ENCODE measurements at places on chromosomes 12 and 14. TPM values are rescaled to one million over a fixed set of nuclear protein-coding genes. Genes with fewer than 3 reads are reported as not detected.

RHEBL1 gene
- 0.75 TPM for total RNA-seq

CISTR gene
- total RNA-seq = not detected

PA2G4 gene
- total RNA-seq = 106 TPM

RNFT2 gene
- total RNA-seq = 32.1 TPM

- no peaks in the 10 kb centered on the region for H3K4me1 ChIP-seq
- DNase-seq = no peak
- no peak overlapping the region for H3K27ac ChIP-seq
- no peaks in the 10 kb centered on the region for H3K27me3 ChIP-seq
- no peak overlapping the region for H3K4me3 ChIP-seq
Measured at GRCh38 chr14:23864861-23865260, 88.7 kb upstream of the DHRS4 start.

GRCh38 chr12:57049890-57050289 is at the start of gene MYO1A:
TSS of gene MYO1A (minus strand) at chr12:57050129. CDS start at chr12:57048323, 1,806 bp downstream.
- peaks cover 5% of the 10 kb centered on the region for H3K4me1 ChIP-seq
- no peak within 1 kb of the TSS for H3K4me3 ChIP-seq
- no peak within 1 kb of the TSS for H3K27ac ChIP-seq
- peaks cover 1% of the 10 kb centered on the region for H3K36me3 ChIP-seq
- H3K27me3 ChIP-seq = peaks cover 37% of the 10 kb centered on the region
- DNase-seq = no peak

- no peaks in the 10 kb centered on the region for H3K36me3 ChIP-seq
- H3K27me3 ChIP-seq = peaks cover 35% of the 10 kb centered on the region
- no peak for DNase-seq
- no peaks in the 10 kb centered on the region for H3K4me1 ChIP-seq
- no peak overlapping the region for H3K27ac ChIP-seq
Measured at GRCh38 chr12:55697686-55698085, 10.0 kb downstream of the ITGA7 start.

DNA sequence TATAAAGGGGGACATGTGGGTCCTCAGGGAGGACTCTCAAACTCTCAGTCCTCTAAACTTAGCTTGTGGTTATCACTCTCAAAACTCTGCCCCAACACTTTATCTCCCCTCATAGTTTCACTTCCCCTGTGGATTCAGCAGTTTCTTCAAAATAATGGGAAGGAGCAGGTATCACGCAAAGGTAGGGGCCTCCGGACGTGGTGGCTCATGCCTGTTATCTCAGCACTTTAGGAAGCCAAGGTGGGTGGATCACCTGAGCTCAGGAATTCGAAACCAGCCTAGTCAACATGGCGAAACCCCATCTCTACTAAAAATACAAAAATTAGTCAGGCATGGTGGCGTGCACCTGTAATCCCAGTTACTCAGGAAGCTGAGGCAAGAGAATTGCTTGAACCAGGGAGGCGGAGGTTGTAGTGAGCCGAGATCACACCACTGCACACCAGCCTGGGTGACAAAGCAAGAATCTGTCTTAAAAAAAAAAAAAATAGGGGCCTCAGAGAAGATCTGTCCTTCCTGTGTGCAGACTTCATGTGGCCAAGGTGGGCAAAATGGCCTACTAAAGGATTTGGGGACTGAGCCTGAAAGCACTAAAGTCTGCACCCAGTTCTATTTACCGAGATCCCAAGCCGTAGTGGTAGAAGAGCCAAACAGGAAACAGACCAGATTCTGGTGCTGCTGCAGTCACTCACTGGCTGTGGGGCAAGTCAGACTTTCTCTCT is 6.4 kb downstream of the ITGB7 start:
- H3K4me1 ChIP-seq = no peaks in the 10 kb centered on the region
- no peak overlapping the region for H3K4me3 ChIP-seq

DNA sequence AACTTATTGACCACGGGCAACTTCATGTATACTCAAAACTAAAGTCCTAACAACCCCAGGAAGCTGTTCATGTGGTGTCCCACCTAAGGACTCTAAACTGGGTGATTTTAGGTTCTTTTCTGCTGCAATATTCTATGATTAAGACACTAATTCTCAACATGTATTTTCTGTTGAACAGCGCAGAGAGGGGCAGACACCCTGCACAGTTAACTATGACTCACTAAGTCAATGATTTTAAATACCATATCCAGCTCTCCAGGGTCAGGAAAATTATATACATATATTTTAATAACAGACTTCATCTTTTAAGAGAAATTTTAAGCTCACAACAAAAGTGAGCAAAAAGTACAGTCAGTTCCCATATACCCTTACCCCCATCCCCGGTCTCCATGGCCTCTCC is 85.0 kb downstream of the FOXN3 start:
- H3K4me1 ChIP-seq = peaks cover 4% of the 10 kb centered on the region
- peaks cover 3% of the 10 kb centered on the region for H3K36me3 ChIP-seq
- no peak overlapping the region for H3K27ac ChIP-seq
- H3K4me3 ChIP-seq = no peak overlapping the region

DNA sequence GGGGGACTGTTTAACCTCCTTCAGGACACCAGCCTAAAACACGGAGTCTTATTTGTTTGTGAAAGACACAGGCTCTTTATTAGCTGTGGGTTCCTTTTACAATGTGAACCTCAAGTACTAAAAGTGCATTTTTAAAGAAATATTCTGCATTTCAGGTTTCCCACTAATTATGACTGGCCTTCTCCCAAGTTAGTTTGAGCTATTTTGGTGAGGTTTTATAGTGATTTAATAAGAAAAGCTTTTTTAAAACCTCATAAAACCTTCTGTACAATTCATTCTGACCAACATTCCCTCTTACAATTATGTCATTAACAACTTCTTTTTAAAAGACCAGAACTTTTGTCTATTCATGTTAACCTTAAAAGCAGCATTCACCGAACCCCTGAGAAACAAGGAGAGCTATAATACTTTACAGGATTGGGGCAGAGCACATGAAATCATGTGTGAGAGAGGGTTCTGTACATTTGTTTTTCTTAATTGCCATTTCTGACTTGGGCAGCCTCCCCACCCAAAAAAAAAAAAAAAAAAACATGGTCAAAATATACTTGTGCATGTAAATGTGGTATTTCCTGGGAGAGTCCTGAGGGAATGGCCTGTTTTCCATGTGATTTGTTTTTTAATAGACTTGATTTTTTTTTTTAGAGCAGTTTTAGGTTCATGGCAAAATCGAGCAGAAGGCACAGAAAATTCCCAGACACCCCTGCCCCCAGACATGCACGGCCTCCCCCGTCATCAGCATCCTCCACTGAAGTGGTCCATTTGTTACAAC is 169.5 kb downstream of the CHST11 start:
- H3K27me3 ChIP-seq = no peaks in the 10 kb centered on the region
- no peak overlapping the region for H3K27ac ChIP-seq
- no peak overlapping the region for H3K4me3 ChIP-seq
- no peaks in the 10 kb centered on the region for H3K4me1 ChIP-seq
- no peak for DNase-seq

DNA sequence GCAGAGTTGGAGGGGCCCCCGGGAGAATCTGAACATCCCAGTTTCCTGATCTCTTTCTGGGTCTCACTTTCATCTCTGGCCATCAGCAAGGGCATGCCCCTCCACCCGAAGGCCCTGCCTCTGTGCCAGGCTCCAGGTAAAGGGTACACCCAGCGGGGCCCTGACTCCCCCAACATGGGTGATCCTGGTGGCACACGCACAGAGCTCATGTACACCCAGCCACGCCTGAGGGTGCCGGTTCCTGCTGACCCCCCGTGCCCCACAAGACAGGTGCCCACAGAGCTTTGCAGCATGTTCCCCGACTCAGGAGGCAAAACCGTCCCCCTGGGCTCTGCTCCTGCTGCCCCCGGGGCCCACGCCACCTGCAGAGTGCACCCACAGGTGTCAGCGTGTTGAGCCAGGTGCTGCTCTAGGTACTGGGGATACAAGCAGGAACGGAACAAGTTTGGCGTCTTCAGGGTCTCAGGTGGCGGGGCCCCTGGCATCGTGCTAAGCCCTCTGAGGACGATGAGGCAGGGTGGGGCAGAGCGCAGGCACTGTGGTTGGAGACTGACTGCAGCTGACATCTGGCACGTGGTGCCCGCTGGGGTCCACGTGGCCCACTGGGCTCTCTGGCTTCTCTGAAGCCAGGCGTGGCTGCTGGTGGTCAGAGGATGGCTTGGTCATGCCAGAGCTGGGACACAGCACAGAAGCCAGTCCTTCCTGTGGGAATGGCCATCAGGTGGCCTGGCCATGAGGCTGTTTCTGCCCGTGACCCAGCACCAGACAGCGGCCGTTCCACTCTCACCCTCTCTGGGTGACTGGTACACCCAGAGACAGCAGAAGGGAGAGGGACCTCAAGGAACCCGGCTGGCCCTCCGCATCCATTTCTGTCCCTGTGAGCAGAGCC is 13.8 kb downstream of the BAG5 start:
- no peaks in the 10 kb centered on the region for H3K27me3 ChIP-seq
- H3K27ac ChIP-seq = no peak overlapping the region
- peaks cover 5% of the 10 kb centered on the region for H3K4me1 ChIP-seq
- no peak for DNase-seq
- no peaks in the 10 kb centered on the region for H3K36me3 ChIP-seq

GRCh38 chr12:124495194-124495983 is 72.0 kb downstream of the NCOR2 start:
- peak overlapping the region; percentile 76 for H3K27ac ChIP-seq
- DNase-seq = no peak
- H3K4me3 ChIP-seq = no peak overlapping the region
- no peaks in the 10 kb centered on the region for H3K36me3 ChIP-seq
- H3K4me1 ChIP-seq = peaks cover 22% of the 10 kb centered on the region

DNA sequence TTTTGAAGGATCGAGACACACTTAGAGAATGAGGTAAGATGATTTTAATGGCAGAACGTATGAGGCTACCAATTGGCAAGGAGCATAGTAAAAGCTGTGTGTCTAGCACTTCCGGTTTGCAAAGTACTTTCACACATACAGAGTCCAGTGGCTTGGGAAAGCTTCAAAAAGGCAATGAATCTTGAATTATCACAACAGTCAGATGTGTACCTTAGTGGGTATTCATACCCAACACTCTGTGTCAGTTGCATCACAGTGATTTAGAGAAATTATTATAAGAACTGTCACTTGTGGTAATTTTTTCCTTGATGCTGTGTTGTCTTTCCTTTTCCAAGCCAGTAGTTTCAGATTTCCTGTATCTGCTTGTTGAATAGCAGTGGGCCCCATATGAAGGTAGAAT is 424.1 kb downstream of the PCNX1 start:
- H3K27ac ChIP-seq = no peak overlapping the region
- H3K4me1 ChIP-seq = peaks cover 8% of the 10 kb centered on the region
- no peak overlapping the region for H3K4me3 ChIP-seq
- peaks cover 5% of the 10 kb centered on the region for H3K36me3 ChIP-seq

DNA sequence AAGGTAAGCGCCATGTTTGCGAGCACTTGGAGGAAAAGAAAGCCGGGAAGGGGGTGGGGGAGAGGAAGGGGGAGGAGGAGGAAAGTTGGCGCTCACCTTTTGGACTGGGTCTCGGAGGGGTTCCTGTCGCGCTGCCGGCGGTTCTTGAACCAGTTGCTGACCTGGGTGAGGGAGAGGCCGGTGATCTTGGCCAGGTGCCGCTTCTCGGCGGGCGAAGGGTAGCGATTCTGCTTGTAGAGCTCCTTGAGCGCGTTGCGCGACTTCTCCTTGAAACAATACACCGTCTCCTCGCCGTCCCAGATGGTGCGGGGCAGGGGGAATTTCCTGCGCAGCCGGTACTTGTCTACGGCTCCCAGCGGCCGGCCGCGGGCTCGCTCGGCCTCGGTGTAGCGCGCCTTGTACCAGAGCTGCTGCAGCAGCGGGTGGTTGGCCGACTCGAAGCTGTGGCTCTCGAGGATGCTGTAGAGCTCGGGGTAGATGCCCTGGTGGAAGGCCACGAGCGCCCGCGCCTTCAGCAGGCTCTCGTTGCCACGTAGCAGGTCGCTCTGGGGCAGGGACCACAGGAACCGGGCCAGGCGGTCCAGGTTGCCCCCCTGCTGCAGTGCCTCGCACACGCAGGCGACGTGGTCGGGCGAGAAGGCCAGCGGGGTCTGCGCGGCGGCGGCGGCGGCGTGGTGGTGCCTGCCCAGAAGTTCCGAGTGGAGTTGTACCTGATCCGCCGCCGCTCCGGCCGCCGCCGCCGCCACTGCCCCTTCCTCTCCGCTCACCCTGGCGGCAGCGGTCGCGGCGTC is 840 bp downstream of the SIX4 start:
- peaks cover 10% of the 10 kb centered on the region for H3K36me3 ChIP-seq
- H3K27me3 ChIP-seq = no peaks in the 10 kb centered on the region
- DNase-seq = peak; percentile 42
- H3K27ac ChIP-seq = peak overlapping the region; percentile 97
- peak overlapping the region; percentile 96 for H3K4me3 ChIP-seq

DNA sequence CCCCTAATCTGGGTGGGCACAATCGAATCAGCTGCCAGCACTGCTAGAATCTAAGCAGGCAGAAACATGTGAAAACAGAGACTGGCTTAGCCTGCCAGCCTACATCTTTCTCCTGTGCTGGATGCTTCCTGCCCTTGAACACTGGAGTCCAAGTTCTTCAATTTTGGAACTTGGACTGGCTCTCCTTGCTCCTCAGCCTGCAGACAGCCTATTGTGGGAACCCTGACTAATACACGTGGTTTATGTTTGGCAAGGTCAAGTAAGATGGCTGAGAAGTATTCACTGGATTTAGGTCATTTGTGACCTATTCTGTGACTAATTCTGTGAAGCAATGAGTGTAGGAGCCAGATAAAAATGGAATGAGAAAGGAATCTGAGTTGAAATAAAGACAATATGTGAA is 11.0 kb downstream of the GPR135 start:
- peaks cover 15% of the 10 kb centered on the region for H3K36me3 ChIP-seq
- H3K4me1 ChIP-seq = no peaks in the 10 kb centered on the region
- no peak overlapping the region for H3K27ac ChIP-seq
- no peak for DNase-seq
- no peak overlapping the region for H3K4me3 ChIP-seq

GRCh38 chr14:40028991-40029390 is 596.8 kb upstream of the FBXO33 start:
- no peaks in the 10 kb centered on the region for H3K36me3 ChIP-seq
- no peaks in the 10 kb centered on the region for H3K4me1 ChIP-seq
- no peaks in the 10 kb centered on the region for H3K27me3 ChIP-seq
- no peak for DNase-seq
- no peak overlapping the region for H3K4me3 ChIP-seq

DNA sequence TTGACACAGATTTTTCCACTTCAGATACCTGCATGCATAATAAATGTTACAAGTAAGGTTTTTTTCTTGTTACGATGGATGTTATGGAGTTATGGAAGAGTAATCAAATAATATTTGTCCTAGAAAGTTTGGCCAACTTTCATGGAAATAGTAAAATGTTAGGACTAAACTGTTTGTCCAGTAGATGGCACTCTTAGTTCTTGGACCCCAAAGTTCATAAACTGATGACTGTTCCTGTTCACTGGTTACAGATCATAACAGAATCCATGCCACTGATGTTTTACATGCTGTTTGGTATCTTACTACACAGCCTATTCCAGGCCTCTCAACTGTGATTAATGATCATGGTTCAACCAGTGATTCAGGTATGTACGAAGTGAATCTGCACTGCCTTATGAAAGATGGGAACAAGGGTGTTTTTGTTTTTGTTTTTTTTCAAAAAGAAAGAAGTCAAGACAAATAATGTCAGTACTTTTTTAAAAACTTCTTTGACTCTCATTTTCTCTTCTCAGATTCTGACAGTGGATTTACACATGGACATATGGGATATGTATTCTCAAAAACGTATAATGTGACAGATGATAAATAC is 48.8 kb upstream of the SLCO1C1 start:
- no peak for DNase-seq
- no peaks in the 10 kb centered on the region for H3K27me3 ChIP-seq
- no peak overlapping the region for H3K4me3 ChIP-seq
- no peak overlapping the region for H3K27ac ChIP-seq
- H3K36me3 ChIP-seq = peaks cover 35% of the 10 kb centered on the region

Measured in progenitor cell of endocrine pancreas (in vitro differentiated cells).